ENCODE measurements at places on chromosomes 6 and 20. TPM values are rescaled to one million over a fixed set of nuclear protein-coding genes. Genes with fewer than 3 reads are reported as not detected.

SAMHD1 gene
- 16.8 TPM for total RNA-seq

DEFB132 gene
- 0.10 TPM for total RNA-seq

TBC1D32 gene
- 15.8 TPM for total RNA-seq

TSBP1 gene
- total RNA-seq = not detected

CDH22 gene
- total RNA-seq = not detected

MYCT1 gene
- total RNA-seq = not detected

CRISP3 gene
- not detected for total RNA-seq

FGD2 gene
- 0.10 TPM for total RNA-seq

KIF25 gene
- total RNA-seq = 0.44 TPM

XPO5 gene
- 86.4 TPM for total RNA-seq

HLA-DQB1 gene
- total RNA-seq = 0.51 TPM

HSPA12B gene
- total RNA-seq = 0.21 TPM

RIN2 gene
- total RNA-seq = 25.0 TPM

CALHM4 gene
- not detected for total RNA-seq

FAM217B gene
- total RNA-seq = 24.4 TPM

LY6G6D gene
- not detected for total RNA-seq

PDYN gene
- not detected for total RNA-seq

UNC5CL gene
- 0.36 TPM for total RNA-seq

CGA gene
- not detected for total RNA-seq

ANKRD66 gene
- not detected for total RNA-seq

BNIP5 gene
- not detected for total RNA-seq

CCN5 gene
- total RNA-seq = 15.2 TPM

TUBB1 gene
- total RNA-seq = not detected

BPIFA1 gene
- total RNA-seq = not detected

LRRC73 gene
- total RNA-seq = 2.9 TPM

IRF4 gene
- total RNA-seq = 0.72 TPM

TBXT gene
- total RNA-seq = not detected

HTR1B gene
- total RNA-seq = 14.0 TPM

FILIP1 gene
- total RNA-seq = 0.26 TPM

HLA-DOA gene
- total RNA-seq = 0.08 TPM

HINT3 gene
- total RNA-seq = 11.5 TPM

HCRTR2 gene
- not detected for total RNA-seq
